A673 (cell line): ENCODE measurements at places on chromosomes 7 and 10.

DNA sequence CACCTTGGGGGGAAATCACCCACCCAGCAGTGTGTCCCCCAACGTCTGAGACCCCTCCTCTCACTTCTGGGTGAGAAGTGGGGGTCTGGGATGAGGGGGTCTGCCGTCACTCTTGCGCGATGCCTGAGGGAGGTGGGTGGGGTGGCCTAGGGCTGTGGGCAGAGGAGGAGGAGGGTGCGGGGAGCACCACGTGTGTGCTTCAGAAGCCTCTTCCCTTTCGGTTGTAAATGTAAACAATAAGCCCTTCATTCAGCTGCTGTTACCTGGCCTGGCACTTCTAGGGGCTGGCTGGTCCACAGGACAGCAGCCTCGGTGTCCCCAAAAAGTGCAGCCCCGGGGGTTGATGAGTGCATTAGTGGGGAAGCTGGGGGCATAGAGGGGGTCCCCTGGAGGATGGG, 1.3 kb downstream of the CLIP2 start:
- DNase-seq = no peak

- DNase-seq = no peak
Observed at GRCh38 chr7:55130395-55131141, 111.8 kb downstream of the EGFR start.

GRCh38 chr10:33341637-33342036, 7.2 kb upstream of the NRP1 start:
- no peak for DNase-seq

DNA sequence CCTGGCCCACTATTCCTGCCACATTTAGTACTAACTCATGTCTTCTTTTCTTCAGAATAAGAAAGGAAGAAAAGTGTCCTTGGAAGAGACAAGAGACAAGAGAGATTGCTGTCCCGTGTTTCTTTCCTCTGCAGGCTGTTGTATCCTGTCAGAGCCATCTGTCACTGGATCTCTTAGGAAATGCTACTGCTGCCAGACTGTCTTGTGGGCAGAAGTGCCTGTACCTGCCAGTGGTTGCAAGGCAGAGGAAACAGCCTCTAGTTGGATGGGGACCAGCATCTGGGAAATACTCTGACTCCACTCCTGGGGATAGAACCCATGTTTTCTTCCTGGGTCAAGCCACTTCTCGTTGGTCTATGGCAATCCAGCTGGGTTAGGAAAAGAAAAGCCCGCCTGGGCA, 16.7 kb upstream of the MAP3K8 start:
- no peak for DNase-seq
